GM18507 (cell line): ENCODE measurements at places on chromosomes 6 and 20.

DNA sequence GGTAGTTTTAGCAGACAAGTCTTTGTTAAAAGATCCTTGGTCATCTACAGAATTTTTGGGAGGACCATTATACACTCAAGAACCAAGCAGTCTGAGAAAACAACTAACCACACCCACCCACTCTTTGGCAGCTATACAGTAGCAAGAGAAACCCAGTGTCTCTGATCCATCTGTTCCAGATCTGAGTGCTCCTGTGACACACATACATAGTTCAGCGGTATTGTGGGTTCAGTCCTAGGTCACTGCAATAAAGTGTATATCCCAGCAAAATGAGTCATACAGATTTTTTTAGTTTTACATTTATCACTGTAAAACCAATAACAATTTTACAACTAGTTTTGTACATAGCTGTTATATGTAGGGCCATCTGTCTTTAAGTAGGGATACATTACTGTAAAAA, 47.4 kb upstream of the PAK5 start:
- no peak for DNase-seq

DNA sequence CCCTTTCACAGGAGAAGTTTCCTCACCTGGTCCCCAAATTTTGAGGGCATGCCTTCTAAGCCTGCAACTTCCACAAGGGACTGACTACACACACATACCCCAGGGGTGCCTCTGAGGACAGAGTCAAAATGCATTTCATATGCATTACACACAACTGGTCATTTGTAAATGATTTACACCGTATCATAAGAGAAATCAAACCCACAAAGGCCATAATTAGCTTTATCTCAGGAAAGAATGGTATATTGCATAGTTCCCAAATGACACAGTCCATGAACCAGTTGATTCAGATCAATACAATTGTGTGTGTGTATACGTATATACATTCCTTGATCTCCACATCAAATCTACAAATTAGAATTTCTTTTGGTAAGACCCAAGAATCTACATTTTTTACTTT, 203.3 kb upstream of the PRDM1 start:
- DNase-seq, result no peak

DNA sequence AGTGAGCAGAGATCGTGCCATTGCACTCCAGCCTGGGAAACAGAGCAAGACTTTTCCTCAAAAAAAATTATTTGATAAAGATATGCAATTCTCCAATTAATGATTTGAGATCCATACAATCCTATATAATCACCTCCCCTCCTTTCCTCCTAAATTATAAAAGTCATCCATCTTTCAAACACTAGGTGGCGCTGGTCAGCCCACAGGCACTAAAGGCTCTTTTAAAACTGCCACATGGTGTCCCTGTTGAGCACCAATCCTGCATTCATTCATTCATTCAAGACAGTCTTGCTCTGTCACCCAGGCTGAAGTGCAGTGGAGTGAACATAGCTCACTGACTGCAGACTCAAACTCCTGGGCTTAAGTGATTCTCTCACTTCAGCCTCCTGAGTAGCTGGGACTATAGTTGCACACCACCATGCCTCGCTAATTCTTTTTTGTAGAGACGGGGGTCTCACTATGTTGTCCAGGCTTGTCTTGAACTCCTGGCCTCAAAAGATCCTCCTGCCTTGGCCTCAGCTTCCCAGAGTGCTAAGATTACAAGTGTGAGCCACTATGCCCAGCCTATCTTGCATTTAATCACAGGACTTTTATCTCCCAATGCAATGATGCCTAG, 58.7 kb upstream of the SLC2A12 start:
- peak; percentile 28 for DNase-seq

DNA sequence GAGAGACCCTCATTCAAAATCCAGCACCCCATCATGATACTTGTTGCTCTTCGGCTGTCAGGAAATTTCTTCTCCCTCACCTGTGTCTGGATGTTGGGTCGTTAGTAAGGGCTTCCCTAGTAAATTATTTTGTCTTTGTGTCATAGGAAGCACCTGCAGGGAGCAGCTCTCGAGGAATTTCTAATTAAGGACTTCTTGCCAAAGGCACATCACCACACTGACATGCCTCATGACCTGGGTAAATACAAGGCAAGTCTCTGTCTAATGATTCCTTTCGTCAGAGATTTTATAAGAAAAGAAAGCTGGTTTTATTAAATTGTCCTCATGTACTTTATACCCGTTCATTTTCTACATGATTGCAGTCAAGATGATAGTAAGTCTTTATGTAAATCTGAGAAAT, at the start of gene NOX3:
Gene NOX3, minus strand, starts transcription at position 74 of the 400 bp plus-strand sequence. Its CDS starts 39 bp downstream, at position 35.
- DNase-seq, result no peak

DNA sequence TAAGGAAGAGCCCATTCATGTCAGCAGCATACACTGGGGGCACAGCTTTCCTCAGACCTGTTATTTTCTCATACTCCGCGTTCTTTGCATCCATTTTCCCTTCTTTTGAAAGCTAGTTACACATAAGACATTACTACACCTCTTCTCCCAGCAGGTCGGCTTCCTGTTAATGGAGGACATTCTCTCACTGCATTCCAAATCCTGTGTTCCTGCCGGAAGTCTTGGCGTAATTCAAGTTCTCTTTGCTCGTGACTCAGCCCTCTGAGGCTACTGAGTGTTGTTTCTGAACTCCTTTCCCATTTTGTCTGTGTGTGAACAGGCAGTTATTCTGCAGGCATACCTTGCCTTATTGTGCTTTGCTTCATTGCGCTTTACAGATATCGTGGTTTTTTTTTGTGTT, 97.5 kb upstream of the ZBTB24 start:
- DNase-seq, result no peak

DNA sequence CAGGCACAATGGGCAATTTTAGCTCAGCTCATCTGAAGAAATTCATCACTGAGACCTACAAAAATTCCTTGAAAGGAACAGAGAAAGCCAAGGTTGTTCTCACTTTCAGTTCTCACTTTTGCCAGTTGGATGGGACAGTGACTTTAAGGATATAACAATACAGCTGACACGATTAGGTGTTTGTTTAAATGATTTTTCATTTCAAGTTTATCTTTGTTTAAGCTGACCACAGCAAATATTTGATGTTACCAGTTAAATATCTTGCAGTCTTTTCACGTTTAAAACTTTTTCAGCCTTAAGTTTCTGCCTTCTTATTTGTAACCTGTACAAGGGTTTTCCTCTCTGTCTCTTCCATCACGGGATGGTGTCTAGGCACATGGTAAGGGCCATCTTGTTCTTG, 93.6 kb downstream of the PLCB1 start:
- DNase-seq, result no peak

GRCh38 chr20:49187330-49187850, 744 bp downstream of the STAU1 start:
- no peak for DNase-seq

DNA sequence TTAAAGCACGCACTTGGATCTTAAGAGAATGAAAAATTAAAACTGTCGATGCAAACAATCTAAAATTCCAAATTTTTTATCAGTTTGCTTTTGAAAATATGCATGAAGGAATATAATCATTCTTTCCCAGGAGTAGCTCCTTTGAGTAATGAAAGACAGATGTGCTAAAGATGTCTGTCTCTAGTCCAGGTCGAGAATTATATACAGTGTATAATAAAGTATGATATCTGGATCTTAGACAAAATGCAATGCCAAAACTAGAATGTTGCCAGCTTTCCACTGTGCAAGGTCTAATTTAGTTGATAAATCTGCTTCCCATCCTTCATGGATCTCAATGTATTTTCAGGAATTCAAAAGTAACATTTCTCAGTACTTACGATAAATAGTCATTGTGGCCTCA, 65.1 kb upstream of the ADGRG6 start:
- DNase-seq, result no peak

DNA sequence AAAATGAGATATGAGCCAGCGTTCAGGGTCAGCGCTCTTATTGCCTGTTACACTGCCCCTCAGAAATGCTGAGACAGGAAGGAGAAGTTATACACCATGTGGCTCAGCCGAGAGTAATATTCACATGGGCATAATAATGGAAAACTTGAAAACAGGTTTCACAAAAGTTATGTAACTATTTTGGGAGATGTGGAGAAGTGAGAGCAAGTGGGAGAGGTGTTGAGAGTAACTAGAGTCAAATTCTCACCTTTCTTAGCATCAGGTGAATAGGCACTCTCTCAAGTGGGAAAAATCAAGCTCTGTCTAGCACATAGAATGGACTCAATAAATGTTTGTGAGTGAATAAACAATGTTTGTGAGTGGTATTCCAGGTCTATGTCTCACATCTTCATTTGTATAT, 94.5 kb downstream of the TBX18 start:
- no peak for DNase-seq

- DNase-seq, result no peak
These were observed 76.0 kb upstream of the SHLD1 start for GRCh38 chr20:5674176-5674660.

DNA sequence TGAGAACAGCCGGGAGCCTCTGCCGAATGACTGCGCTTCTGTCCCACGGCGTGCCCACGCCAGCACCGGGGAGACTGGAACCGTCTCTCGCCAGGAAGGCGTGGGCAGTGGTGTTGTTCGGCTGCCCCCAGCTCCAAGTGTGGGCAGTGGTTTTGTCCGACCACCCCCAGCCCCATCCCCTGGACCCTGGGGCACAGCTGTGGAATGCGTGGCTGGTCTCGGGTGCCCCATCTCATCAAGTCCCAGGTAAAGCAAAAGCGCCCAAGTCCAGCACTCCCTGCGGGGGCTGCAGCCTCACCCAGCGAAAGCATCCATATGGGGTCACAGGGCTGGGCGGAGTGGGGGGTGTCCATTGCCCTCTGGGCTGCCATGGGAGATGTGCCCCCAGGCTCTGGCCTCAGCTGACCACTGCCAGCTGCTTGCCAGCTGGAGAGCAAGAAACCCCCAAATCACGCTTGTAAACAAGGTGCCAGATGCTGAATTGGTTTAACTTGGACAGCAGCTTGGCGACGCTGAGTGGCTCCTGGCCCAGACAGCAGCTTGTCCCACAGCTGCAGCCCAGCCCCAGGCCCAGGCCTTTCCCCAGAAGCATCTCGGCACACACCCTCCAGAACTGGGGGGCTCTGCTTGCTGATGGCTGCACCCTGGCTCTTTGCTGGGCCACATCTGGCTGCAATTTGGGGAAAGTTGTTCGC, 4.5 kb downstream of the CABLES2 start:
- DNase-seq, result no peak

DNA sequence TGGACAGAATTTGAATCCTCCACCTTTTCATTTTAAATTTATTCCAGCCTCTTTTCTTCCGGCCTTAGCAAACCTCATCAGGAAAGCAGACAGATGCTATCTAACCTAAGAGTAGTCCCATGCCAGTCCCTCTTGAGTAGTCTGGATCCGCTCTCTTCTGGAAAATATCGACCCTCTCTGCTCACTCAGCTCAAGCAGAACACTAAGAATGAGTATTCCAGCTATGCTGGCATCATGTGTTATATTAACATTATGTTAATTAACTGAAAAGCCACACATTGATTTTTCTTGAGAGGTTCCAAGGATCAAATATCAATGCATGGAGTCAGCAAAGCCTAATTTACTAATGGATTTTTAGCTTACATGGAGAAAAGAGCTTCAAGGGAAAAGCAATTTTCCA, 161.4 kb downstream of the ID4 start:
- DNase-seq, result no peak

GRCh38 chr6:97215157-97215769, 67.8 kb downstream of the MMS22L start:
- no peak for DNase-seq

DNA sequence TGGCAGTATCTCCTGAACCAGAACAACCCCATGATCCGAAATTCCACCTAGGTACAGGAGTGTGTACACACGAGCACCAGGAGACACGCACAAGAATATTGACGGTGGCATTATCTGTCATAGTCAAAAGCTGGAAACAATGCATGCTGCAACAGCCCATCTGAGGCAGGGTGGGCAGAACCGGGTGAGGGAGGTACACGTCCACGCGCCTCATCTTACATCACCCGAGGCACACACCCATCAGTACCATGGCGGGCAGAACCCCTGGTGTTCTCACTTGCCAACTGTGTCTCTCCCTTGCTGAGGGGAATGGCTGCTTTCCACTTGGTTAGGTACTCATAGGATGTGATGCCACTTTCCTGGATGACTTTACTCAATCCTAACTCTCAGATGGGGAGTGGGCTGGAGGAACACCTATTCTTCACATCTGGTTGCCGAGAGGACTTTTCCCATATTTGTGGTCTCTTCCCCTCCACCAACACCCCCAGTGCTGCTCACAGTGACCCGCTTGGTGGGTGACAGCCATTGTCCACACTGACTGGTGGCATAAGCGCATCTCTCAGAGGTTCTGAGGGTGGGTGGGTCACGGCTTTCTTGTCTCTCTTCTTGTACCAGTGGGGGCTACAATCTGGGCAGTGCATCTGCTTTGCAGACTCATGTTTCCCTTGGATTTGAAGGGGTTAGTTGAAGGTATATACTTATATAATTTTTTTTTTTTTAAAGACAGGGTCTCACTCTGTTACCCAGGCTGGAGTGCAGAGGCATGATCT, 13.5 kb downstream of the PPP1R3G start:
- DNase-seq, result no peak

GRCh38 chr6:104580452-104580851, 279.3 kb downstream of the HACE1 start:
- DNase-seq, result no peak

DNA sequence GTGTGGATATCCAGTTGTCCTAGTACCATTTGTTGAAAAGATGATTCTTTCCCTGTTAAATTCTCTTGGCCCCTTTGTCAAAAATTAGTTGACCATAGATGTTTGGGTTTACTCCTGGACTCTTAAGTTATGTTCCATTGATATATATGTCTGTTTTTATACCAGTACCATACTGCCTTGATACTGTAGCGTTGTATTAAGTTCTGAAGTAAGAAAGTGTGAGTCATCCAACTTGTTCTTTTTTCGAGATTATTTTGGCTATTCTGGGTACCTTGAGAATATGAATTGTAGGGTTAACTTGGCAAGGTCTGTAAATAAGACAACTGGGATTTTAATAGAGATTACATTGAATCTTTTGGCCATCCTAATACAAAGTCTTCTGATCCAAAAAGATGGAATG, 26.5 kb downstream of the PANK2 start:
- DNase-seq, result no peak

GRCh38 chr20:34546751-34547181, 11.8 kb upstream of the MAP1LC3A start:
- DNase-seq, result no peak

- no peak for DNase-seq
These were observed 386.6 kb upstream of the SLC35B3 start for GRCh38 chr6:8821981-8822381.

GRCh38 chr20:52191916-52192718, 538 bp upstream of the ZFP64 start:
- DNase-seq, result peak; percentile 28

DNA sequence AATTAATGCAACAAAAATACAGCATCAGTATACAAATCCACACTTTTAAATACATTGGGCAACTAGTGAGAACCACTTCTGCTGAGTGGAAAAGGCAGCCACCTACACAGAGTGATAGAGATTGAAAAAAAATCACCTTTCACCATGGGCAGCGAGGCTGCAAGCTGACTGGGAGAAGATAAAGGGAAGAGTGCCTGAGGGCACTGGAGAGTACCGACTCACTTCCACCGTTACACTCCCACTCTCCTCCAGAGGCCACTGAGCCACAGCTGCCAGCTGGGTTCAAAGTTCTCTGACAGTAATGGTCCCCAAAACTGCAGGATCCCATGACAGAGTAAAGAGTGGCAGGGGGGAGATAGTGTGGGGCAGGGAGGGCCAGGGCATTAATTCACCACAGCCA, 24.1 kb downstream of the PXT1 start:
- DNase-seq, result no peak
